ENCODE measurements at places on chromosomes 4 and X.
A peak's percentile ranks its signal among the peaks of the same experiment; 100 is the strongest.

GRCh38 chrX:17608888-17609287, 128.4 kb upstream of the SCML1 start:
- DNase-seq: no peak

DNA sequence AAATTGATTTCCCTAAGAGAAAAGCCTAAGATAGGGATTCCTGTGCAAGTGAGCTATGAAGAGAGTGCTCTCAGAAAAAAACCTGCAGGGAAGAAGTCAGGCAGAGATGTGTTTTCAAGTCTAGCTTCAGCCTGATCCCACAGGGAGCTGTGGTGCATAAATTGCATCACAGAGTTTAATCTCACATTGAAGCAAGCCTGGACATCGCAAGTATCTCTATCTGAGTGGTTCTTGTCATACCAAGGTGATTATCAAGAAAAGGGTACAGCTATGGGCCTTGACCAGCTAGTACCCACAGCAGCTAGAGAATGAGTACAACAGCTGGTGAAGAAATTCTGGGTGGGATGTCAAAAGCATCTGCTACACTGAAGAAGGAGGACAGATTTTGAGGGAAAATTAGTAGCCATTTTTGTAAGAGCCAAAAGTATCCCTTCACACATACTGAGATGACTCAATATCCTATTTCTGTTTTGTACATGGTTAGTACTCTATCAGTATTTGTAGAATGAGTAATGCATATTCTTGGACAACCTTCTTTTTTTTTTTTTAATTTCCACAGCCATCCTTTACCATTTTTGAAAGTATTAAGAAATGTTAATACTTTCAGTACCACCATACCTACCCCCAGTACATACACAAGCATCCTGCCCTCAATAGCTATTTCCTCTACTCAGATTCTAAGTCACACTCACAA, 708.9 kb downstream of the IL1RAPL1 start:
- DNase-seq: no peak

GRCh38 chr4:19675172-19675811, 576.4 kb upstream of the SLIT2 start:
- no peak for DNase-seq

DNA sequence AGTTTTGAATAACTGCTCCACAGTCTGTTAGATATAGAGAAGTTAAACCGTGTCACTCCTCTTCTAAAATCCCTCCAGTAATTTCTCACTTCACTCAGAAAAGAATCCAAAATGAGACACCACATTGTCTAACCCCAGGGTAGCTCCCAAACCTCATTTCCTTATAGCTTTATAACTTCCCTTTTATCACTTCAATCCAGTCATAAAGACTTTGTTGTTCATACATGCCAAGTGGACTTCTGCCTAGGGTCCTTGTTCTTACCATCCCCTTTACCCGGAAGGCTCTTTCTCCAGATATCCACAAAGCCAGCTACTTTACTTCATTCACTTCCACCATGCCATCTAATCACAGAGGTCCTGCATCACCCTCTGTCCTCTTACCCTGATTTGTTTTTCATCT, 156.2 kb downstream of the GABRB1 start:
- DNase-seq: no peak

DNA sequence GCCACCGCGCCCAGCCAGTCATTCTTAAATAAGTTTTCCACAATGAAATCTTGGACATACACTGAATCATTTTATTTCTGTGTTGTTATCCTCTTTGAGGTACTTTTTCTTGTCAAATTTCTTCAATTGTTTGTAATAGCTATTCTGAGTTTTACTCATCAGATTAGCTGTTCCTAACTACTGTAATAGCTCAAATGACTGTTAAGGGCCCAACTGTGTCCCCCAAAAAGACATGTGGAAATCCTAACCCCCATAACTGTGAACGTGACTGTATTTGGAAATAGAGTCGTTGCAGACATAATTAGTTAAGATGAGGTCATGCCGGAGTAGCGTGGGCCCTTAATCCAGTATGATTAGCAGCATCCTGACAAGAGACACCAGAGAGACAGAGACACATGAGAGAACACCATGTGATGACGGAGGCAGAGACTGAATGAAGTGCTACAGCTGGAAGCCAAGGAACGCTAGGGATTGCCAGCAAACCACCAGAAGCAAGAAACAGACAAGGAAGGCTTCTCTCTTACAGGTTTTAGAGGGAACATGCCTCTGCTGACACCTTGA, 22.9 kb downstream of the ACOT9 start:
- no peak for DNase-seq

DNA sequence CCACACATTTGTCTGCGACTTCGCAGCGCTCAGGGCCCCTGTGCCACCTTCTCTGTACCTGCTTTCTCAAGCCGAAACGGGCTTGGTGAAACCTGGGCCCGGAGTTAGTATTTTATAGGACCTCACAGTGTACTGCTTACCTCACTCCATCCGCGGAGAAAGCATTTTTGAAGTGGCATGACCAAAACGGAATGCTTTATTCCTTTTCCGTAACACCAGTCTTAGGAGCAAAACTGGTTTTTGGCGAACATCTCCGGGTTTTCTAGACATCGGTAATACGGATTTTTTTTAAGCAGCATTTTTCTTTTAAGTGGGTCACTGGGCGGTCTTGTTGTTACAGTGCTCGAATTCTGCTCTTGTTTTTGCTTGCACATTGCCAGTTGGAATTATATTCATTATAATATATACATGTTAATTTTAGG, 3.6 kb downstream of the ZIC3 start:
- no peak for DNase-seq

DNA sequence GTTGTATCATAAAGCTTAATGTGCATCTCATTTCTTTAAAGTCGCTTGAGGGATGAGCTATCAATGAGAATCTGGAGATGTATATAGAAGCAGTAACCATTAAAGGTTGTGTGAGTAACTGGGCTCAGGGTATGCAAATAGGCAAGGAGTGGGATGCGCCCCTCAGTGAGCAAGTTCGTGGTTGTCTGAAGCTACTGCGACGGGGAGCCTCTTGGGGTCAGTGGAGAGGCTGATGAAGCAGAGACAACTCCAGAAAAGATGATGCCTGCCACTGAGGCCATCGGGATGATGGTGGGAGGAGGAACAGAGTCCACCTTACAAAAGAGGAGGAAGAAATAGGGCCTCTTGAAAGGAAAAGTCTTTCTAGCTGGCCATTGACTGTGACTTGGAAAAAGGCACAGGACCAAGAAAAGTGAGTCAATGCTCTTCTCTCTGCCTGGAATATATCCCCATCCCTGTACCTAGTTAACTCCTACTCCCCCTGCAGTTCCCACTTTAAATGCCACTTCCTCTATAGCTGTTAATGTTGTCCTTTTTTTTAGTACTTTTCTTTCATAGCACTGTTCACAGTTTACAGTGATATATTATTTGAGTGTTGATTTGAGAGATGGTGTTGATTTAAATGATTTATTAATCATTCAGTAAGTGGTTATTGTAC, 51.4 kb upstream of the LSM6 start:
- DNase-seq: no peak

GRCh38 chr4:76689145-76689817, 208.7 kb downstream of the SOWAHB start:
- no peak for DNase-seq

GRCh38 chr4:67288964-67289363, 256.3 kb downstream of the CENPC start:
- no peak for DNase-seq

DNA sequence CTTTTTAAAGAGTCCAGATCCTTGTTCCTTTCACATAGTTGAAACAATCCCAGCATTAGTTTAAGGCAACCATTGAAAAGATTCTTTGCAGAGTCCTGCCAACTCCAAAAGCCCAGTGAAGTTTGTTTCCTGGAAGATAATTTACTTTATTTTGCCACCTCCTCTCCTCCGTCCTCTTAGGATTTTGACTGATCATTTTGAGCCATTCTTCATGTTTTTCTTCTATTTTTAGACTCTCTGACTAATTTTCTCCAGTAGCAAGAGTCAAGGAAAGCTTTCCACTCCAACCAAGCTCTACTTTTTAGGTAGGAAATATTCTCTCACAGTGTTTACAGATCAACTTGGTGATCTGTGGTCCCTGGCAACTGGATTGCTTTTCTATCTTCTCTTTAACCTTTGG, 10.3 kb downstream of the NCBP2L start:
- DNase-seq: no peak

DNA sequence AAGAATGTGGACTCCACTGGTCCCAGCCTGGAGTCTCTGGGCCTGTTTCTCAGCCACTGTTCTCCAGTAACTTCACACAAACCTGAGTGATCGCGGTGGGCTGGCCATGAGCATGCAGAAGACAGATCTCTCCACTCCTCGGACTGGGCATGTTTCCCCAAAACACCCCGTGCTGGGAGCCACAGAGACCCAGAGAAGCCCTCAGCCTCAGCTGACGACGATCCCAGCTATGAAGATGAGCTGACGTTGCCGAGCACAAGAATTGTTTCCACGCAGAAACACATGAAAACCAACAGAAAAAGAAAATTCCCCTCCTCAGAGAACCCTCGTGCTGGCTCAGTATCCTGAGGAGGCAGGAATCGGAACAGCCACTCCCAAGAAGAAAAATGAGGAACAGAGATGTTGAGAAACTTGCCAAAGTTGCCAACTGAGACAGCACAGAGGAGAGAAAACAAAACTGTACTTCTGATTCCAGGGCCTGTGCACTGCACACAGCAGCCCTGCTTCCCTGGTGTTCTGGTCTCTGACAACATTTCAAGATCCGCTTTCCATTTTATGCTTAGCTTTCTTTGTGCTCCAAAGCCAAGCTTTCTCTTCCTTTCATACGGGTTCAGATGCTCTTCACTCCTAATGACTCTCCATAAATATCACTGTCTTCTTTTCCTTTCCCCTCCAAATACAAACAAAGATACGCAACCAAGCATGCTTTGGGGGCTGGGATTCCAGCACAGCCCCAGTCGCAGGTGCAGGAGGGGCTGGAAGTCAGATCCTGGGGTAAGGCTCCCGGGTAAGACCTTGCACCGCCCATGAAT, 81.4 kb downstream of the IRF2 start:
- no peak for DNase-seq

DNA sequence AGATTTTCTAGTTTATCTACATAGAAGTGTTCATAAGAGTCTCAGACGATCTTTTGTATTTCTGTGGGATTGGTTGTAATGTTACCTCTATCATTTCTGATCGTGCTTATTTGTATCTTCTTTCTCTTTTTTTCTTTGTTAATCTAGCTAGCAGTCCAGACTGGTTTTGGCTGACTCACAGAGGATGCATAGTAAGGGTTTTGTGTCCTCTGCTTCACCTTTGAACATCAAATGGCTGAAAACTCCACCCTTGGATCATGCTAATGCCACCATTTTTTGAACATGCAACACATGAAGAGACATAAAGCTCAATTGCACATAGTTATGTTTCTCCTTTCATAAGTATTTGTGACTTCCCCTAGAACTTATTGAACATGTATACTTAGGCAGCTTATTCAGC, 22.8 kb downstream of the TMPRSS11A start:
- no peak for DNase-seq

DNA sequence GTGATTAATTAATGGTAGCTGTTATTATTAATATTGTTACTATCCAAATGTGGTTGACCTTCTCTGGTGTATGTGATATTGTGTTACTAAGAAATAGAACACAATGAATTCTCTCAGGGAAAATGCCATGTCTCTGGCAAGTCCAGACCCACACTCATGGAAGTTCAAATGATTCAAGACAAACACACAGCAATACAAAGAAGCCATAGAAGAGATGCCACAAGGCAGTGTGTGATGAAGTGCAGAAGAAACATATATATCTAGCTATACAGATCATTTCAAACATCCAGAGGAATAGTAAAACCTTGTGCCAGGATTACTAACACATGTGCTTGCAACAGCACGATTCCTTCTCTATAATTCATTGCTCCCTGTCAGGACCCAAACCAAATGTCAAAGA, 93.1 kb upstream of the SOD3 start:
- no peak for DNase-seq

DNA sequence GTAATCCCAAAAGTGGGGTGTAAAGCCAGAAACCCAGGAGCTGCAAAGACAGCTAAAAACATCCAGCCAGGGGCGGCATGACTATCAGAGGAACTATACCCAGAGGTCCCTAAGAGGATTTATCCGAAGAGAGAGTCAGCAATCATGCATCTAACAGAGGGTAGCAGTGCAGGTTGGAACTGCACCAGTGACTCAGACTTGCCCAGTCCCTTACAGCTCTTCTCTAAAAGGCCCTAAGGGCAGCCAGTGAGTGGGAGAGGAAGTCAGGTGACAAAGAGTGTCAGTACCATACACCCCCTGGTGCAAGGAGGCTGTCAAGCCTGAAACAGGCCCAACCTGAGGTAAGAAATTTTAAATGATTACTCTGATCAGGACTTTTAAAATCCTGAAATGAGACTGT, 88.1 kb downstream of the CAMK2D start:
- DNase-seq: peak; percentile 58
